ENCODE measurements at places on chromosomes 3 and 15. TPM values are rescaled to one million over a fixed set of nuclear protein-coding genes. Genes with fewer than 3 reads are reported as not detected.
A peak's percentile ranks its signal among the peaks of the same experiment; 100 is the strongest.

DNA sequence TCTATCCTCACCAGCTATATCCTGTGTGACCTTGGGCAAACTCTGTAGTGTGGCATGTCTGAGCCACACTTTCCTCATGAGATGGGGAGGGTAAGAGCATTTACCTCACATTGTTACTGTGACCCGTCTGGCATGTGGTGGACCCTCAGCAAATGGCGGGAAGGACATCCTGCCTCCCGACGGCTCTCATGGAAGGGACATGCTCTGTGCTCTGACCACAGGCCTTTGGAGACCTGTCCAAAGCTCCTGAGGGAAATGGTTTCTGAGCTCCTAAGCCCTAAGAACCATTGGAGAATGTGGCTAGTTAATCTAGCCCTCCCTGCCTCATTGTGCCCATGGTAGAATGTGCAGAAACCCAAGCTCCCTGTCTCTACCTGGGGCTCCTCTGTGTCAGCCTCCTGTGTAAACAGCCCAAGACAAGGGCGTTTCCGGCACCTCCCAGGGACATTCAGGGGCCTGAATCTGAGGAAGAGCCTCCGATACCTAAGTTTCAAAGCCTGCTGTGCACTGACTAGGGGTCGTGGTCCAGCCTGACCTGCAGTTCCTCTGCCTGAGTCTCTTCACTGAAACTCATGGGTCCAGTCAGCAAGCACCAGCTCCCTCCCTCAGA lies 29.0 kb downstream of the XYLB start:
- DNase-seq, result no peak

- no peak for DNase-seq
Observed at GRCh38 chr15:39530480-39531342, 50.2 kb upstream of the THBS1 start.

DNA sequence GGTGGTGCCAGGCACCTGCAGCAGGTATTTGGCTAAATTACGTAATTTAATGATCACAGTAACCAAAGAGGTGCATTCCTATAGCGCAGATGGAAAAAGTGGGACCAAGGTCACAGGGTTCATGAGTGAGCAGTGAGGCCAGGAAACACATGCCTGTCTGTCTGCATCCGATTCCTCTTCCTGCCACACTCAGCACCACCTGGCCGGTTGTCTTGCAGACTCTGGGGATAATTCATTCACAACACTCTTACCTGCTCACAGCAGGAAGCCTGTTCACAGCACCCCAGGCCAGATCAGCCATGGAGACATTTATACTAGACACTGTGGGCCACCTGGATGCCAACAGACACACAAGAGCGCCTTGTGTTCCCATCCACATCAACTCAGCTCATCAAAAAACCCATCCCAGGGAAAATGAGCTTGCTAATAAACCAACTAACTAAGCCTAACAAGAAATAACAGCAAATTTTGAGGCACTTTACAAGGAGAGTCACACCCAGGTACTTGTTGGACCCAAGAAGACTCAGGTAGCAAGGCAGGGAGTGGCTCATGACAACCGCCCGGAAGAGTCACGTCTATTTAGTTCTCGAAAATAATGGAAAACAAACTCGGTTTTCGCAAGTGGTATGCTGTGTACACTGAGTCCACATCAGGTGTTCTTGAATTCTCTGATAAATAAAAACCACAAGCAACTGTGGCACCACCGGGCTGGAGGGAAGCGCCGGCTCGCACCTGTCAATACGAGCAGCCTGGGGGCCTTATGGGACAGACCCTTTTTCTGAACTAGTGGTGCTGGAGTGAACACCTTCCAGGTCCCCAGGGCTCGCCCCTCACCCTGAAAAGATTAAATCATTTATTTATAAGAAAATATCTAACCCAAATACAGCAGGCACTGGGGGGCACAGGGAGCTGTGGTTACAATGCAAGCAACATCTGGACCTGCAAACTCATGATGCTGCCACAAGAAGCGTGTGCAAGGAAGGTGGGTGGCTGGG lies 40.5 kb downstream of the FAM174B start:
- no peak for DNase-seq

DNA sequence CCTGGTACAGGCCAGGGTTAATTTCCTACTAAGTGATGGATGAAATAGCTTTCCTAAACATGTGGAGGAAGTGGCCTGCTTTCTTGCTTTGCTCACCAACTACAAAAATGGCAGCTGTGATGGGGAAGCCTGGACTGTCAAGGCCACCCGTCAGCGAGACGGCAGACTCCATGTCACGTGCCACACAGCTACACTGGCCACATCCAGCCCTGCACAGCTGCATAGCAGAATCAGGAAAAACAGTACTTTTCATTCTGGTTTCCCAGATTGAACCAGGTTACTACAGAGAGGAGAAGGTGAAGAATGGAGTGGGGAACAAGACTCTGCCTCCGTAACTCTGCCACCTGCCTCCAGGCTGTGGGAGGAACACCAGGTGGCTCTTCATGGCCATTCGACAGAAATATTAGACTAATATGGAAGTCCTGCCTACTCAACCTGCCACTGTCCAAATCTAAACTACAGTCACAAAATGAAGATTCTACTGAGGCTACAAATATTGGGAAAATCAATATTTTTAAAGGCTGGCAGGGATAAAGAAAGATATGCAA lies 174.3 kb downstream of the MAGI1 start:
- DNase-seq, result no peak

DNA sequence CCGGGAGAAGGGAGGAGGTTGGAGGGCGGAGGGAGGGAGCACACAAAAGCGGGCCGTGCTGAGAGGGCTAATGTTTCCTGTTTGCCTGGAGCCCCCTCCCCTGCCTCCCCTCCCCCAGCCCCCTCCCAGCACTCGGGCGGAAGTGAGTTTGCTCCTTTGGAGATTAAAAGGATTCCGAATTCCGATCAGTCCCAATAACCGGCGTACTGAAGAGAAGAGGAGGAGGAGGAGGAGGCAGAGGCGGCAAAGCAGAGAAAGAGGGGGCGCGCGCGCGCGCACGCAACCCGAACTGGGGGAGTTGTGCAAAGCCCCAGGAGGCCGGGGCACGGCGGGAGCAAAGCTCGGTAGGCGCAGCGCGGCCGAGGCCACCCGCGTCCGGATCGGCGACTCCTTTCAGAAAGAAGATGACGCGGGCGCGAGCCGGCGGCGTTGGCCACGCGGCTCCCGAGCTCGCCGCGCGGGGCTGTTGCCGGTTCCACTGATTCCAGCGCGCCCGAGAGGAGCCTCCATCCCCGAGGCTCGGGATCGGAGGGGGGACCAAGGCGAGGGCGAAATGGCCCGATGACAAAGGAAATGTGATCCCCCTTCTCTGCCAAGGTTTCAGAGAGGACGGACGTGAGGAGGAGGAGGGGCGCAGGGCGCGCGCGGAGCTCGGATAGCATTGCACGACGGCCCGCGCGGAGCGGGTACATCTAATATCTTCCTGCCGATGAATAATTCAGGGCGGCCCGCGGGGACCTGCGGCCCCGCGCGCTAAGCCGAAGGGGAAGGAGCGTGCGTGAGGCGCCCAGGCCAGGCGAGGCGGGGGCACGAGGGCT lies 1.1 kb upstream of the TRIM71 start:
- peak; percentile 48 for DNase-seq

GRCh38 chr15:22878103-22878502 lies 39.6 kb downstream of the NIPA2 start:
- no peak for DNase-seq

DNA sequence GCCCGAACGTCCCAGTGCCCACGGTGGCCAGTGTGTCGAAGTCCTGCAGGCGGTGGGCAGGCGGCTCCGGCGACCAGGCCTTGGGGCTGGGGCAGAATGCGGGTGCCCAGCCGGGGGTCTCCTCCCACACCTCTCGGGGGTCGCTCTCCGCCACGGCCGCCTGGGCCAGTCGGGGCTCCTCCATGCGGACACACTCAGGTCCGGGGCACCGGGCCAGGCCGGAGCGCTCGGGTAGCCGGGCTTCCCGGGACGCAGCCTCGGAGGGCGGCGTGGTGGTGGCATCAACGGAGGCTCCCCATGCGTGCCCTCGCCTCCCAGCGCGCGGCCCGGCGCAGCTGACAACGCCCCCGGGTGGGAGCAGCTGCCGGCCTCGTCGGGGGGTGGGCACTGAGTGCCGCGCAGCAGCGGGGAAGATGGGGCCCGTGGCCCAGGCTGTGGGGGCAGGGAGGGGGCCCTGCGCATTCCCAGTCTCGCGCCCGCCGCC lies 30.1 kb upstream of the CERS3 start:
- no peak for DNase-seq

GRCh38 chr3:16739541-16740105 lies 134.4 kb upstream of the DAZL start:
- DNase-seq, result no peak

- DNase-seq, result no peak
Observed at GRCh38 chr3:179734497-179735281, 81.8 kb downstream of the USP13 start.

GRCh38 chr3:99895703-99896441 lies 78.2 kb downstream of the CMSS1 start:
- DNase-seq, result peak; percentile 25

GRCh38 chr3:155185631-155186071 lies 105.5 kb downstream of the MME start:
- DNase-seq, result no peak

GRCh38 chr15:31458596-31459399 lies 132.2 kb downstream of the KLF13 start:
- peak; percentile 80 for DNase-seq

- DNase-seq, result no peak
Observed at GRCh38 chr3:69282181-69282580, 103.7 kb downstream of the FRMD4B start.

GRCh38 chr3:5055357-5056110 lies 66.6 kb upstream of the ARL8B start:
- DNase-seq, result peak; percentile 32

GRCh38 chr3:8732413-8732812 lies 1.2 kb upstream of the CAV3 start:
- no peak for DNase-seq

- no peak for DNase-seq
Observed at GRCh38 chr3:157520485-157521150, 17.4 kb upstream of the VEPH1 start.

DNA sequence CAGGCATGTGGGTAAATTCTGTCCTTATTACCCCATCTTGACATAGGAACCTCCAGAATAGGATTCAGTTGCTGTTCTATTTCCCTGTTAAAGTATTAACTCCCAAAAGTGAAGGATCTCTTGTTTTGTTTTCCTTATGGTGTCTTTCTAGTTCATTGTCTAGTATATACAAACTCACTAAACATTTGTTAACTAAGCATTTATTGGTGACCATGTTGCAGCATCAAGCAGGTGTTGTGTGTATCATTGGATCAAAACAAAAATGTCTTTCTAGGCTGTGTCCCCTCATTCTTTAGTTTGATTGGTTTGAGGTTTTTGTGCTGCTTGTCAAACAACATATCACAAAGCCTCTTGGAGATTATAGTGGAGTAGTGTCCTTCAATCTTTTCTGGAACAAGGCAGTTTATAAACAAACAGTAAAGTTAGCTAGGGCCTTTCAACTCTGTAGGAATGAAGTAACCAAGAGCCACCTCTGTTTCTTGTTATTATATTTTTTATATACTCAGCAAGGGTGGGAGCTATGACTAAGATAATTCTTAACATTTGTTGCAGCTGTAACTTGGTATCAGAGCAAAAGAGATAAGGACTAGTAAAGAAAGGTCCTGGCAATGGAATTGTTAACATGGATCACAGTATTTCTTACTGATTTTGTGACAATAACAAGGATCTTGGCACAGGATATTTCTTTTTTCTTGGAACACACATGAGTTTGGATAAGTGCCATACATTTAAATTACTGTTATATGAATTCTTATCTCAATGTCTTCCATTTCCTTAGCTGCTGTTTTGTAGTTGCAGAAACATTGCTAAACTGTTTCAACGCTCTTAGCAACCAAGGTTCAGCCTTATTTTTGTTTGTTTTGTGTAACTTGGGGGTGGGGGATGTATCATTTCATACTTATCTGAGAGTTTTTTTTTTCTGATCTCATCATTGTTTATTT lies 49.3 kb downstream of the TMOD3 start:
- no peak for DNase-seq

GRCh38 chr3:102125197-102125993 lies 276.1 kb downstream of the NFKBIZ start:
- DNase-seq, result no peak

GRCh38 chr3:194757647-194758061 lies 72.0 kb downstream of the FAM43A start:
- DNase-seq, result no peak

DNA sequence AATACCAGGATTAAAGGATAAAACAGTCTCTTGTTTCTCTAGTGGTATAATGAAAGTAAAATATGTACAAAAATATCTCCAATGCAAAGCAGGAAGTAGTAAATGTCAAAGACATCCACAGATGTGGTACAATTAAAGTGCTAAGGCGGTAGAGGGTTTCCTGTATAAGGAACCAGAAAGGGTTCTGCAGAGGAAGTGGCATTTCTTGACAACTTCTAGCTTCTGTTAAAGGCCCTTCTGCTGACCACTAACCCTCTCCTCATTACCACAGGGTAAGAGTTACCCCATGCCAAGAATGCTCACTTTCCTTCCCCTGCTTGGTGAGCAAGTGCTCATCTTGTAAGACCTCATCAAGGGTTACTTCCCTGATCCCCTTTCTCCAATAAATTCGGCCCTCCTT lies 883.6 kb upstream of the NR2F2 start:
- DNase-seq, result no peak

GRCh38 chr3:45984331-45985312 lies 11.0 kb downstream of the FYCO1 start:
- no peak for DNase-seq

CNTN6 gene
- not detected for total RNA-seq

CPNE9 gene
- total RNA-seq, result 1.2 TPM

THOC7 gene
- total RNA-seq, result 30.5 TPM

TEX9 gene
- 41.8 TPM for total RNA-seq

RLBP1 gene
- not detected for total RNA-seq

ZNF660 gene
- total RNA-seq, result 7.5 TPM

FGF12 gene
- total RNA-seq, result not detected

TF gene
- total RNA-seq, result 0.27 TPM

SH2D7 gene
- not detected for total RNA-seq

TM4SF18 gene
- not detected for total RNA-seq

CNTN3 gene
- total RNA-seq, result not detected

CHRD gene
- total RNA-seq, result not detected

XIRP1 gene
- total RNA-seq, result not detected

PTH1R gene
- not detected for total RNA-seq

FURIN gene
- 68.9 TPM for total RNA-seq

TMEM266 gene
- total RNA-seq, result not detected

BUB1B gene
- total RNA-seq, result 2.9 TPM
